ENCODE measurements at places on chromosomes 5 and 9.

DNA sequence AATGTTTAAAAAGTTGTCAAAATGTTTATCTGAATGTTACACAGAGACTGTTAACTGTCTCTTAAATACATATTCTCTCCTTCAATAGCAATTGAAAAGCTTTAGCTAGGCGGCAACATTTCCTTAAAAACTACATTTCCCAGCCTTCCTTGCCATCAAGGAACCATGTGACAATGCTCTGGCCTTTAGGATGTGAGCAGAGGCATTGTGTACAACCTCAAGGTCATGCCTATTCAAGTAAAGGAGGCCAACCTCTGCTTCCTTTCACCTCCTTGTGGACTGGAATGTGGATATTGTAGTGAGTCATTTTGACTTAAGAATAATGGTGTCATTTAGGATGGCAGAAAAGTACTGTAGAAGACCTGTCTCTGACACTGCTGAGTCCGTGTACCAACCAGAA lies 23.7 kb upstream of the MROH2B start:
- DNase-seq: no peak

DNA sequence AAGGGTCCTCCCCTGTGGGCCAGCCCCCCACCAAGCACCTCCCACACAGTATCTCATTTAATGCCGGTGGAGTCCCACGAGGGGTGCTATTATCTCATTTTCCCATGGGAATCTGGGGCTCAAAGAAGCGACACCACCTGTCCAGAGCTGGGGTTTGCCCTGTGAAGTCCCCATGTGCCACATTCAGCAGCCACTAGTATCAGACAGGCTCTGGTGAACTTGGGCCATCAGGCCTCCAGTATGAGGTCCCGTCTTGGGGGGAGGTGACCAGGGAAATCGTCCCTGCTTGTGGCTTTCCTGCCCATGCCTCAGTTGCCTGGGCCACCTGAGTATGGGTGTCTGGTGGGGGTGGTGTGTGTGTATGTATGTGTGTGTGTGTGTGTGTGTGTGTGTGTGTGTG lies 222.7 kb downstream of the PBX3 start:
- no peak for DNase-seq

DNA sequence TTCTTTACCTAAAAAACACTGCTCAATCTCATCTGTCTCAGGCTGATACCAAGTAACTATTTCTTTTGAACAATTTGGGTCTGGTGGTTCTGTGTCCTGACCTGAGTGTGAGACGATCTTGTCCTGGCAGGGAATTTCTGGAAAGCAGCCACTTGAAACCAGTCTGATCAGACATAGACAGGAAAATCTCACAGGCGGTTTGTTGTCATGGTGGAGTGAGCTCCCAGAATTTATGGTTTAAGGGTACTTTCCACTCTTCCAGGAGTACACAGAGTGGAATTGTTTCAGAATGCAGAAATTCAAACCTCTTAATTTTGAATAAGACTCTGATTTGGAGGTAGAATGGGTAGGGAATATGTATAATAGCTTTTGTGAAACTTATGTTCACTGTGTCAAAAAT lies 268.2 kb downstream of the ISL1 start:
- DNase-seq: no peak

- peak; percentile 29 for DNase-seq
Measured at GRCh38 chr5:16585041-16585667, 31.6 kb downstream of the RETREG1 start.

DNA sequence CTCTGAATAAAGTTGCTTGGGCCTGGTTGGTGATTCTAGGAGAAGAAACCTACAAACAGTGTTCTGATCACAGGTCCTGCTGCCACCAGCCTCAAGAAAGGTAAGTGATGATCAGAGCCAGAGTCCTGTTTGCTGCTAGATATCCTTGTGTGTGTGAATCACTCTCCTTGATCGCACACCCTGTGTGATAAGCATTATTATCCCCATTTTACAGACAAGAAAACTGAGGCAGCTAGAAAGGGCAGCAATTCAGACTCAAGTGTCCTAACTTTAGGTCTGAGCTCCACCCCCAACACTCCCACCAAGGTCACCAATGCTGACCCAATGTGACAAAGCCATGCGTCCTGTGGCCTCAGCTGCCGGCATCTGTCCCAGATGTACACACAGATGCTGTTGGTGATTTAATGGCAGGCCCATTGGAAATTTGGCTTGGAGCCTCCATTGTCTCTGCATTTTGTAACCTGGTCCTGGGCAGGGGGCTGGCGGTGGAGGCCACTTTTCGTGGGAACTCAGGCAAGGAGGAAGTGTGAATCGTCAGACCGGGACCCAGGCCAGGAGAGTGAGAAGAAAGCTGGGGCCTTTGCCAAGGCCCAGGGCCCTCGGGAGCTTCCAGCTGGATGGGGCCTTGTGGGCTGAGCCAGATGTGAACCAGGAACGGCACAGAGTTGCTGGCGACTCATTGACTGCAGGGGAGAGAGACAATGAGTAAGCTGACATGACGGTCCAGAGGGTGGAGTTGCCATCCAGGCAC lies 29.8 kb upstream of the GGTA1 start:
- no peak for DNase-seq

GRCh38 chr5:96857454-96857853 lies 18.8 kb upstream of the ERAP2 start:
- DNase-seq: no peak

- no peak for DNase-seq
Measured at GRCh38 chr5:180782748-180783147, 19.9 kb downstream of the MGAT1 start.

GRCh38 chr5:170100066-170100943 lies 5.4 kb upstream of the FOXI1 start:
- DNase-seq: peak; percentile 77

DNA sequence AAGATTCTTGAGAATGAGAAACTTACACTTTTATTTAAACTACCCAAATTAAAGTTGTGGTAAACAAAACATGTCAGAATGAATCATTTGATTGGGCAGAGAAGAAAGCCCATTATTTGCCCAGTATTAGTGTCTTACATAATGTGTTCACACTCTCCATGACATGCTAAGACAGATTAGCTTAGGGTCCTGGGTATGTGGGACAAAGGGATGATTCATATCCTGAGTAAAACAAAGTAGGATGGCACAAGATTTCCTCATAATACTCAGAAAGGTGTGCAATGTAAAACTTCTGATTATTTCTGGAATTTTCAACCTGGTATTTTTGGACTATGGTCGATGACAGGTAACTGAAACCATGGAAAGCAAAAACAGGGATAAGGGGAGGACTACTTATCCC lies 183.9 kb upstream of the POU5F2 start:
- DNase-seq: no peak

DNA sequence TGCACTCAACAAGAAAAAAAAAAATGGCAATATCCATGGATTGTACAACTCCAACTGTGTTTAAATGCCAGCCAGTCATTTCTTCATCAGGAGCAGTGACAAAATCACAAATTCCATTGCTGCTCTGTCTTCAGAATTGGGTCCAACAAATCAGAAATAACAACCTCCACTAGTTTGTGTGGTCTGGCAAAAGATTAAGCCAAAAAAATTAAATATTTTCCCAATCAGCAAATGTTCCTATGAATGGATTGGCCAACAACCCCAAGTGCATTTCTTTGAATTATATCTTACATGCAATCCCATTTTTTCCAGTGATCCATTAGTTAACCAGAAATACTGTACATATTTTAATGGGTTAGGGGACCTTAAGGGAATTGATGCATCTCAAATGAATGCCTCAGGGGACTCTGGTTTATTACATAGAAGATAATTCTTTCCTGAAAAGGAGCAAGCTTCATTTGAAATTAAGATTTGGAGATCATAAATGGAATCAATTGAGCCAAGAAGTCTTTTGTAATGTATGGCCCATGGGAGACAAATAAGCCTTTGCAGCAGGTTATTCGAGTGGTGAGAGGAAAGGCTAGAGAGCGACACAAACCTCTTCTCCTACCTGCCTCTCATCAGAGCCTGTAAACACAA lies 131.8 kb downstream of the TLE1 start:
- no peak for DNase-seq
